ENCODE measurements at places on chromosomes 1 and 21.
A peak's percentile ranks its signal among the peaks of the same experiment; 100 is the strongest.

- peak; percentile 19 for DNase-seq
These were observed 204.3 kb downstream of the KCNJ6 start for GRCh38 chr21:37711836-37712568.

- DNase-seq = no peak
These were observed 23.1 kb upstream of the SMAP2 start for GRCh38 chr1:40350391-40350790.

DNA sequence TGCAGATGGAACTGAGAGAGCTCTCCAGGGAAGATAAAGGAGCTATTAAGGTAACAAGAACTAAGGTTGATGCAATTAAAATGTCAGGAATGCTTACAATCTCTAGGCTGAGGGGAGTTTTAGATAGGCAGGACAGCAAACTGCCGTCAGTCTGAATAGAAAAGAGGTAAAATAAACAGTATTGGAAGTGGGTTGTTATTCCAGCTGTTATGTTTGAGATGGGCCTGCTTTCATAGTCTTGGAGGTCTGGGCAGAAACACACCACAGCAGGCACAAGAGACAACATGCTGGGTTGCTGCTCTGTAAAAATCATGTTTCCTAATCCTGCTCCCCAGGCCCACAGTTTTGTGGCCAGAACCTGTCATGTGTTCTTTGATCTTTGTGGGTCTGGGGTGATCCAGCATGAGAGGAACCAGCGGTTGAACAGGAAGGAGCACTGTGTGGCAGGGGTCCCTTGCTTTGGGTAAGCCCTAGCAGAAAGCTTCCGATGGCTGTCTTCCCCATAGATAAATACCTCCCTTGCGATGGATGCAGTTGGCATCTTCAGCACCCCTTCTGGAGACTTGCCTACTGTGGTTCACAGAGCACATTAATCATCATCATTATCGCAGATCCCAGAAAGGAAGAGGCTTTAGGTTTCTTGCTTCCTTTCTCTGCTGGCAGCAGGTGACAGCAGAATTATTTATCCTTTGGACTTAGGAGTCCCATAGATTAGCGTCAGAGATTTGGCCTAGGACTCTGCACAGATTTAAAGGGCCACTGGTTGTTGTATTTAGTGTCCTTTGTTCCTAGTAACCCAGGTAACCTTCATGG lies 97.1 kb downstream of the AK5 start:
- DNase-seq = no peak

GRCh38 chr1:160743266-160743665 lies 4.2 kb downstream of the SLAMF7 start:
- no peak for DNase-seq

DNA sequence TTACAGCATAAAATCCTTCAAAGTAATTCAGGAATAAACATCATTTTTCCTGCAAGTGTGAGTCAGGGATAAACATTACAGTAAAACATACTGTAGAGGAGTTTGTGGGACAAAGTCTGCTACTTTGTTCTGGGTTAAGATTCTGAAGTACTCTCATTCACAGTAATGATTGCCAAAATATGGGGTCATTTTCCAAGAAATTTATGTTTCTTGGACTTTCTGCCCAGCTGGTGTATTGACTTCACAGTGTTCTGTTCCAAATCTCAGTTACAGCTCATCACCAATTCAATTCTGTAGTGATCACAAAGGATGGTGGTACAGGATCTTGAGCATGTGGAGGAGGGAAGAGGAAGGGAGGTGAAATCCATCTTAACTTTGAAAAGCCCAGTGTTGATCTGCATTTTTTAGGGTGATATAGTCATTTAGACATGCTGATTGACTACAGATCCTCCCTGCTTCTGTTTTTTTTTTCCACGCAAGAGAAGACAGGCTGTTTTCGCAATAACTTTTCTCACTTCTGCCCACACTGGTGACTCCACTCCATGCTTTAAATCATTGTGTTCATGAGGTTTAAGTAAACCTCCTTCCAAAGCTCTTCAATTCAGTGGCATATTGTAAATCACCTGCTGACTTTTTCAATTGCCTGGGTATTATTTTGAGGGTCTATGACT lies 60.4 kb upstream of the C1orf53 start:
- DNase-seq = peak; percentile 7

DNA sequence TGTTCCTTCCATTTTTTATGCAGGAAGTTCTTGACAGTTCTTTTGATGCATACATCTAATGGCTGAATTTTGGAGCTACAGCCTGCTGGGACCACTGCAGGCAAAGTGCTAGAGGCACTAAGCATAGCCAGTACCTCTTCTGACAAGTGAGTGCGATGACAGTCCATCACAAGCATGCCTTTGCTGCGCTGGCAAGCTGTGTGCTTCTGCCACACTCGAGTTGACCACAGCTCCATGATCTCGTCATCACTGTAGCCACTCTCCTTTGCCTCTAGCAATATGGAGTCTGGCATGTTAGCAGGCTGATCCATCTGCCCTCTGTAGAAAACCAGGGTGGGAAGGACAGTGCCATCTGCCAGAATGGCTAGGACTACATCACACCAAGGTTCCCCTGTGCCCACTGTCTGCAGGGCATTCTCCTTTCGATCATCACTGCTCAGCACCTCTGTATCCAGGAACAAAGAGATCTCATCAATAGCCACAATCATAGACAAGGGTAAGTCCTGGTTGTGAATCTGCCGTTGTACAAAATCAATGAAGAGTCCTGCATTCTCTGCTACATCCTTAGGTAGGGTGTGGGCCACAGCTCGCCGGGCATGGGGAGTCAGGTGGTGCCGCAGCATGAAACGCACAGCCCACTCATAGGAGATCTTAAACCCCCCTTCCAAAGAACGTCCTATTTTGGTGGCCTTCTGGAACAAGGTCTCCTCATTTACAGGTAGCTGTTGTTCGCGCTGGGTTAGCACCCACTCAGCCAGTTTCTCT lies 6.0 kb downstream of the PSMB4 start:
- no peak for DNase-seq

- no peak for DNase-seq
These were observed 1.7 kb upstream of the CTSE start for GRCh38 chr1:206025283-206025820.

DNA sequence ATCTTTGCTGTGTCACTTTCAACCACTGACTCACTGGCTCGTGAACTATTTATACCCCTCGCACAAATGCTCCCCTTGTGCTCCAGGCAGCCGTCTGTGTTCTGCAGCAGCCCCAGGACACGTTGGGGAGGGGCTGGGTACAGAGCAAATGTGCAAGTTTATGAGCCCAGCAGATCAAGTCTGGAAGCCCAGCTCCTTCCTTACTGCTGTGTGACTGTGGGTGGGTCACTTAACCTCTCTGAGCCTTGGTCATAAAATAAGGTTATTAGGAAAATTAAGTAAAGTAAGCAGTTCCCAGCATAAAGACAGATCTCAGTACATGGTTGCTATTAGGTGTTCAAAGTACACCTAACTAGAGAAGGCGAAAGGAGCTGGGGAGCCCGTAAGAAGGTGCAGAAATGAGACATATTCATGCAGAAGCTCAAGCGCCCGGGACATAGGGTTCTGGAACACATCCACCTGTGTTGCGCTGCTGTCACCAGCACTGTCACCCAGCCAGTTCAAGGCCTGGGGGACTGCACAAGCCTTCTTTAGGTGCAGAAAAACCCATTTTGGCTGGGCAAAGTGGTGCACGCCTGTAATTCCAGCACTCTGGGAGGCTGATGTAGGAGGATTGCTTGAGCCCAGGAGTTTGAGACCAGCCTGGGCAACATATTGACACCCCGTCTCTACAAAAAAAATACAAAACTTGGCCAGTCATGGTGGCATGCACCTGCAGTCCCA lies 13.8 kb downstream of the EFHD2 start:
- DNase-seq = no peak

DNA sequence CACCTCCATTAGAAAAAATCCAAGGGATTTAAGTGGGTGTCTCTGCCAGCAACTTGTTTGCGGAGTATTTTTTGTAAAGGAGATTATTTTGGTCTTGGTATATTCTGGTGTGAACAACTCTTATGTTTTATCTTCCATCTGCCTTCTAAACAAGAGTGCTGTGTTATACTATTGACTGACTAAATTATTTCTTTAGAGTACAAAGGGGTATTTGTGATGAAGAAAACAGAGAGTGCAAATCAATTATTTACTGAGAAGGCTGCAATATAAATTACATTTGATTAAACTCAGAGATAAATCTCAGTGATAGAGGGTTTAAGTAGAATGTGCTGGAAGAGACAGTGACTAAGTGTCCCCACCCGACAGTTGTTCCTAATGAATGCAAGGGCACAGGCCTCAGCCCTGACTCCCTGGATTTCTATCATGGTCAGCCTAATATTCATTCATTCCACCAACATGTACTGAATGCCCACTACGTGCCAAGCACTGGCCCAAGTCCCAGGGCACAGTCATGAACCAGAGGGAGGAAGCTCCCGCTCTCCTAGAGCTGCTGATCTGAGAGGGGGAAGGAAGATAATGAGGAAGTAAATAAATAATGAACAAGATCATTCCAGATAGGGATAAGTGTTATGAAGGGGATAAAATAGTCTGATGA lies 196.9 kb upstream of the C8B start:
- no peak for DNase-seq

- no peak for DNase-seq
These were observed 59.1 kb upstream of the SIM2 start for GRCh38 chr21:36639769-36640168.

GRCh38 chr1:227654431-227654830 lies 80.7 kb downstream of the JMJD4 start:
- DNase-seq = no peak

DNA sequence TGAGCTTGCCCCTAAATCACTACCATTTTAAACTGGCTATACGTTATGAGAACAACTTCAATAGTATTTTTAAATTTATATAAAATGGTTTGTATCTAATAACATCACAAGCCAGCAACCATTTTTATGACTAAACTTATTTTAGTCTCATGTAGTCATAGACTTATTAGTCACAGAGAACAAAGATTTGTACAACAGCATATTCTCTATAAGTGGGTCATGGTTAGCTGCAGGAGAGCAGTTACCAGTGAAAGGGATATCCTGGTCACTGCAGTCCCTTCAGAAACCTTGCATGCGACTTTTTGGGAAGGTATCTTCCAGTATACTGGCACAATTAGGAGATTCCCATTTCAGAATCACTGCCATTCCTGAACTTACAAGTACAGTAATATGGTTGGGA lies 90.0 kb downstream of the HFM1 start:
- no peak for DNase-seq

DNA sequence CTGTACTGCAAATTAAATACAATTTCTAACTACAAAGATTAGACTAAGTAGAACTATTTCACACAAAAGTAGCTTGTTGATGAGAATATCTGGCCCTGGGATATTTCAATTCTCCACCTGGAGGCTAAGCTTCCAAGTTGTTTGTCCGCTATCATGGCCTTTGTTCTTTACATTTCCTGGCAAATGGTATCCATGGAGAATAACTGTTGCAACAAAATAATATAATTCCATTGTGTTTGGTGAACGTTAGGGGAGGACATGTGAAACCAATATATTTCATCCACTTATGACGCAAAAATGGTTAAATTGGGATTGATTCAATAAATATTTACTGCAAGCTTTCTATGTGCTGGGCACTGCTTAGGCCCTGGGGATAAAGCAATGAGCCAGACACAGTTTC lies 565.4 kb downstream of the PTPRC start:
- DNase-seq = no peak

- no peak for DNase-seq
These were observed 20.2 kb downstream of the LMOD1 start for GRCh38 chr1:201925981-201926645.

DNA sequence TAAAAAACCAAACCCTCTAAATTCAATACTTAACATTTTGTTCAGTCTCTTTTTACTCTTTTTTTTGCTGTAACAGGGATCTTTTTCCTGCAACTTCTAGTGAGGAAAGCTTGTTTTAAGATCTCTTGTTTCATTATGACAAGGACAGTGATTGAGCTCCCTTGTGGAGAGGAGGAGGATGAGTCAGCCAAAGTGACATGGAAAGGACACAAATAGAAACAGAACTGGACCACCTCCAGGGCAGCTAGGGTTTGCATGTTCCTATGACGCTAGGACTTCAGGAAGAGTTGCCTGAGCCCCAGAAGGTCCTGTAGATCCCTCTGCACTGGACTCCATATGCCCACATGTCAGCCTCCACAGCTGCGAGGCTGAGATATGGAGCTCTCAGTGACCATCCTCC lies 212.6 kb upstream of the FAM78B start:
- no peak for DNase-seq

DNA sequence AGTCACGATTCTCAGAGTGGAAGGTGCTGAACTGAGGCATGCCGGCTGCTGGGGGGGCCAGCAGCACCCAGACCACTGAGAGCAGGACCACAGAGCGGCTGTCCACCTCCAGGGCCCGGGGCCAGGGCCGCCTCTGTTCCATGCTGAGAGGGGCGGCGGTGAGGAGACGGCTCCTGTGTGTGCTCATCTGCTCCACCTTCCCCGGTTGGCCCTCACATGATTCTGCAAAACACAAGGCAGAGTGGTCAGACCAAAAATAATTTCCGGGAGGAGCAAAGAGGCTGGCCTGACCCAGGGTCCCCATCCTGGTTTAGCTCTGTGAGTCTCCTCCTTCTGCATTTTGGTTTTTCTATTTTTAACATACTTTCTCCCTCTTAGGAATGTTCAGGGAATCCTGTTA lies 26.4 kb downstream of the PLXNA2 start:
- no peak for DNase-seq

DNA sequence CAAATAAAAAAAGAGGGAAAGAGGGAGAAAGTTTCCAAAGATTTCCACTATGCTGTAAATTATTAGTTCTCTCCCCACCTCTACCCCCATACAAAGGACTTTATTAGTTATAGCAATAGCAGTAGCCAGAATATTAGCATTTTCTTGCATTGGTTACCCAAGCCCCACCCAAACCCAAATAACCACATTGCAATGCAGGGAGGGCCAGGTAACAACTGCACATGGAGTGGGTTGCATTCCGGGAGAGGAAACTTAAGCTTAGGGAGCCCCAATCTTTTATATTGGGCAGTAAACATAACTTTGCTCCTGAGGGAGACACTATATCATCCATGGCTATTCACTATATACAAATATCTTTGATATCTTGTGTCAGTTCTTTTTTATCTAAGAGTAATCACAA lies 6.0 kb downstream of the ADIPOR1 start:
- no peak for DNase-seq

DNA sequence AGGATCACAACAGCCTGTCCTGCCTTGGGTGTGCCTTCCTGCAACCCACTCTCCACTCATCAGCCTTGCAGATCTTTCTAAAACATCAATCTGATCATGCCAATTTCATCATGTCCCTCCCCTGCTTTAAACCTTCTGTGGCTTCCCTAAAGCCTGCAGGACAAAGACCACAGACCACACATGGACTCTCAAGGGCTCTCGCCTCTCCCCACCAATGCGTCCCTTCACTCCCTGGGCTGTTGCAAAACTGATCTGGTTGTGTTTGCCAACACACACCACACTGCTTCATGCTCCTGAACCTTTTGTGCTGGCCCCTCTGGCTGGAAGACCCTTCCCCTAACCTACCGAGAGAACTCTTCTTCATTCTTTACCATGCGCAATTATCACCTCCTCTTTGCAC lies 72.4 kb downstream of the ITPKB start:
- DNase-seq = no peak
